ENCODE measurements at places on chromosomes 4 and X. TPM values are rescaled to one million over a fixed set of nuclear protein-coding genes. Genes with fewer than 3 reads are reported as not detected.

The BRCC3 gene
- 35.9 TPM for total RNA-seq

The NLGN4X gene
- total RNA-seq: not detected

The MID2 gene
- total RNA-seq: 7.1 TPM

The PPP4R3C gene
- total RNA-seq: not detected

The CTAG2 gene
- not detected for total RNA-seq

DNA sequence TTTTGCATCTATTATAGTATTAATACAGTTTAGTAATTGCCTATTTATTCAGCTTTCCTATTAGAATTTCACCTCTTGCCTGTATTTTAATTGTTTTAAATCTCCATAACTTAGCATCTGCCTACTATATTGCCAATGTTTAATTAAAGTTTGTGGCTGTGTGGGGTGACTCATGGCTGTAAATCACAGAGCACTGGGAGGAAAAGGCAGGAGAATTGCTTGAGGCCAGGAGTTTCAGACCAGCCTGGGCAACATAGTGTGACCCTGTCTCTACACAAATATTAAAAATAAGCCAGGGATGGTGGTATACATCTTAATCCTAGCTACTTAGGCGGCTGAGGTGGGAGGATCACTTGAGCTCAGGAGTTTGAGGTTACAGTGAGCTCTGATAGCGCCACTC lies 14.5 kb upstream of the CCSER1 start:
- DNase-seq: no peak

GRCh38 chr4:66606908-66607307 lies 936.6 kb upstream of the EPHA5 start:
- no peak for DNase-seq

DNA sequence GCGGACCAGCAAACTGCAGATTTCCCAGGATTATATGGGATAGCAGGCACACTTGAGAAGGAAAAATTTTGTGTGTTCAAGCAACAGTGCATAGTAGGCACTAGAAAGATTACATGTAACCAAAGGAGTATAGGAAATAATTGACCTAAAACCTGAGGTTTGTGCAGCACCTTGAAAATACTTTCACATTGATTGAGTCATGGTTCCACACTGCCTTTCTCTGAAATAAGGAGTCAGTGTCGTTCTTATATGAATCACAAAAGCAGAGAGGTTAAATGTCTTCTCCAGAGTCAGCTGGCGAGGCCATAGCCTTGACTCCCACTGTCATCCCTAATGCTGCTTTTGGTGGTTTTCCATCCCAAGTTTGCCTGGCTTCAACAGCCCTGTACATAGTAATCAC lies 138.9 kb downstream of the SOWAHB start:
- no peak for DNase-seq

- DNase-seq: peak; percentile 21
These were observed 45.9 kb downstream of the TEC start for GRCh38 chr4:48223633-48224295.

DNA sequence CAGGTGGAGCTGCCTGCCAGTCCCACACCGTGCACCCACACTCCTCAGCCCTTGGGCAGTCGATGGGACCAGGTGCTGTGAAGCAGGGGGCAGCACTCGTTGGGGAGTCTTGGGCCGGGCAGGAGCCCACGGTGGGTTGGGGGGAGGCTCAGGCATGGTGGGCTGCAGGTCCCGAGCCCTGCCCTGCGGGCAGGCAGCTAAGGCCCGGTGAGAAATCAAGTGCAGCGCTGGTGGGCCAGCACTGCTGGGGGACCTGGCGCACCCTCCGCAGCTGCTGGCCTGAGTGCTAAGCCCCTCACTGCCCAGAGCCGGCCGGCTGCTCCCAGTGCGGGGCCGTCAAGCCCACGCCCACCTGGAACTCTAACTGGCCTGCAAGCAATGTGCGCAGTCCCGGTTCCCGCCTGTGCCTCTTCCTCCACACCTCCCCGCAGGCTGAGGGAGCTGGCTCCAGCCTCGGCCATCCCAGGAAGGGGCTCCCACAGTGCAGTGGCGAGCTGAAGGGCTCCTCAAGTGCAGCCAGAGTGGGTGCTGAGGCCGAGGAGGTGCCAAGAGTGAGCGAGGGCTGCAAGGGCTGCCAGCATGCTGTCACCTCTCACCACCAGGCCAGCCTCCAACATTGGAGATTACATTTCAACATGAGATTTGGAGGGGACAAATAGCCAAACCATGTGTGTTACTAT lies 197.2 kb downstream of the NPNT start:
- DNase-seq: no peak

- DNase-seq: no peak
These were observed 15.4 kb upstream of the PRRG3 start for GRCh38 chrX:151679798-151680402.

DNA sequence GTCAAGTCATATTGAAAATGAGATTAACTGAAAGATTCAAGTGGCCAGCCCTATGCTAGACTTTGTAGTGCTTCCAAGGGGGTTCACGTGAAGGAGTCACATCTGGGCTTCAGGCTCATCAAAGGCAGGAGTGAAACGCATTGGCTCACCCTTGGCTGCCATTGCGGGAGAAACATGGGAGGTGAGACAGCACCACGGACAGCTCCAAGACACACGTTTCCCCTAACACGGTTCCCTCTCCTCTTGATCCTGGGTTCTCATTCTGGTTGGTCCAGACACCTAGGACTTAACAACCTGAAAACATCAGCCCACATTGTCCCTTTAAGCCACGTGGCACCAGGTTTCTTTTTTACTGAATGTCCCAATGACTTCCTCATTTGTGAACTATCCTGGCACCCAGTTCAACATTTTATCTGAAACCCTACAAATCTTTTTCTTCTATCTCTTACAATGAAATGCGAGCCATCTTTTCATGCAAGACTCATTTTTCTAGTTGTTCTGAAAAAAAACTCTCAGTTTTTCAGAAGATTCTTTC lies 279.0 kb upstream of the VCX3A start:
- DNase-seq: no peak

DNA sequence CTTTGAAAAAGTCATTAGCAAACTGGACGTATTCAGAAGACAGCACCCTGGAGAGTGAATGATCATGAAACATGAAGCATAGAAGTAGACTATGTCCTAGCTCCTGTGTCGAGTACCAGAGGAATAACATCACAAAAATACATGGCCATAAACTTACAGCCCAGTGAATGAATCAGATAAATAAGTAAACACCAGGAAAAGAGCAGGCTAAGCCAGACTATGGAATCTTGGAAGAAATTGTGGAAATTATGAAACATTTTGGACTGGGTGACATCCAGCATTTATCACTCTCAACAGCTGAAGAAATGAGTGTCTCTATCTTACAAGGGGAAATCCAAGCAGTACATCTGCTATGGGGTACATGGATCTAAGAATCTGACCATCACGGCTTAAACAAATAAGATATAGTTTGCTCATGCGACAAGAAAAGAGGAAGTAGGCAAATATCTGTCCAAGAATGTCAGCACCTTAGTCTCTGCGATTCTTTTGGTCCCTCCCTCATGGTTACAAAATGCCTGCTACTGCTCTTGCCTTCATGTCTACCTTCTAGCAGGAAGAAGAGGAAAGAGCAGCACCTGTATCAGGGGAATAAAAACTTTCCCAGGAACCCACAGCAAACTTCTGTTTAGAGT lies 481.5 kb downstream of the BCOR start:
- DNase-seq: no peak

DNA sequence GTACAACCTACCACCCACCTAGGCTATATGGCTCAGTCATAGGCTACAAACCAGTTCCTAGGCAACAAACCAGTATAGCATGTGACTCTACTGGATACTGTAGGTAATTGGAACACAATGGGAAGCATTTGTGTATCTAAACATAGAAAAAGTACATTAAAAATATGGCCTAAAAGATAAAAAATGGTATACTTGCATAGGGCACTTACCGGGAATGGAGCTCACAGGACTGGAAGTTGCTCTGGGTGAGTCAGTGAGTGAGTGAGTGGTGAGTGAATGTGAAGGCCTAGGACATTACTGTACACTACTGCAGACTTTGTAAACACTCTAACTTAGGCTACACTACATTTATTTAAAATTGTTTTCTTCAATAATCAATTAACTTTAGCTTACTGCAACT lies 139.2 kb upstream of the RBPJ start:
- no peak for DNase-seq

DNA sequence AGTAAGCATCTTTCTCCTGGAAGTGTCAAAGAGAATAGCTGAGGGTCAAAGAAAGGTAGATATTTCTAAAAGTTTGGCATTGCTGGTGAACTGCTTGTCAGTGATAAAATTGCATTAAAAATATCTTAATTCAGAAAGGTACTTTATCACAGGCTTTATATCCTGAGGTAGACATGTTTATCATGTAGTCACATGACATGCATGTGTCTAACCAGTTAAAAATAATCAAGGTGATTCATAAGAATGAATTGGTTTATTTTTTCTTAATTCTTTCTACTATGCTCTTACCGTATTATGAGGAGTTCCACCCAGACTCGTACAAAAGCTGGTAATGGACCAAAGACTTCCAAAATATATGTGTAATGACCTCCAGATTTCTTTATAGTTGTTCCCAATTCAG lies 6.1 kb downstream of the SLC7A11 start:
- no peak for DNase-seq

DNA sequence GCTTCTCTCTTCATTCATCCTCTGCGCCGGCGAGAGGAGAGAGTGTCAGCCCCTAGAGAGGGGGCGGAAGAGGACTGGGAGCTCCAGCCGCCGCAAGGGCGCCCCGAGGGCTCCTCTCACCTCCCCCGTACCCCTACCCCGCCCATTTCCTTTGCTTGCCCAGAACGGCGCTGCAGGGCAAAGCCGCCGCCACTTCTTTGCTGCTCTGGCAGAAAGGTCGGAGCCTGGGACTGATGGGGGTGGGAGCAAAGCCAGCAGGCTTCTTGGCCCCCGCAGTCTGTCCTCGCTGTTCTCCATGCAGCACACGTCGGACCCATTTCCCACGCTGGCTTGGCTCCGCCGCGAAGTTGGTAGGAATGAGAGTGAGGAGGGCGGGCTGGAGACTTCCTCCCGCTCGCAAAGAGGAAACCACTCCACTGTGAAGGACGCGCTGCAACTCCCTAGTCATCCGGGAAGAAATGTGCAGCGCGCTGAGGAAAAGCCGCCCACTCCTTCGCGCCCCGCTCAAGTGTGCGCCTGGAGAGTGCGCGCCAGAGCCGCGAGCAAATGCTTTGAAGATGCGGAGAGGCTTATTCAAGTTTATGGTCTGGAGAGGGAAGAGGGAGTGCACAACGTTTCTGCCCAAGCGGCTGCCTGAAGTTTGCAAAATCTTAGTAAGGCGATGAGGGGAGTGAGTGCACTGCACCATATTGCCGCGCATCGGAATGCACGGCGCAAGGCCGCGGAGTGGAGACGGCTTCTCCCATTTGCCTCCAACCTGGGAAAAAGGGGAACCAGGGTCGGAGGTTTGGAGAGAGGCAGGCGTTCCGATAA lies 2.8 kb upstream of the PCDH7 start:
- DNase-seq: peak; percentile 21

- DNase-seq: no peak
These were observed 109.5 kb upstream of the TEX13C start for GRCh38 chrX:125210146-125210545.

DNA sequence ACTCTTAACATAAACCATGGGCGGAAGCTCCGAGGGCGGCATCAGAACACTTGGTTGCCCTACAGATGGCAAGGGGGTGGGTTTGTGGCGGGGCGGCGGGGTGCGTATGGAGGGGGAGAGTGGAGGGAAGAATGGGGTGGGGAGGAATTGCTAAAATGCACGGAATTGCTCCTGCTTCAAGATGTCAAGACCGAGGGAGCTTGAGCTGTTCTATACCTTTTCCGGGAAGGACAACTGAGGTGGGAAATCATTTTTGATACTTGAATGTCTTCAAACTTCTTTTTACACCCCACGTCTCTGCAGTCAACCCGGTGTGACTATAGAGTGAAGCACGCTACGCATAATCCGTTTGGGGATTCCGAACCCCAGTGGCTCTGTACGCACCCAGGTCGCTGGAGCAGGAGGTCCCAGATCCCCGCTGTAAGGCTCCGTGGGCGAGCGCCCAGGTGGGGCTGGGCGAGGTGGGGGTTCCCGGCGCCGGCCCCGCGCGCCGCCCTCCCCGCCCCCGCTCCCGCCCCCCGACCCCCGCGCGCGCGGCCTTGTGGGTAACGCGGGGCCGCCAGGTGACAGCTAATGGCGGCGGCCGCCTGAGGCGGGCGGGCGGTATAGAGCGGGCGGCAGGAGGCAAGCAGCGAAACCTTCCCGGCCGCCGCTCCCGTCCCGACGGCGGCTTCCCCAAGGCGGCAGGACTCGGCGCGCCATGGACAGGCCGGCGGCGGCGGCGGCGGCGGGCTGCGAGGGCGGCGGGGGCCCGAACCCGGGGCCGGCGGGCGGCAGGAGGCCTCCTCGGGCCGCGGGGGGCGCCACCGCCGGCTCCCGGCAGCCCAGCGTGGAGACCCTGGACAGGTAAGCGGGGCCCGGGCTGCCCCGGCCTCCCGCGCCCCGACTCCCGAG lies at the start of gene MTMR1:
MTMR1 (plus strand) TSS at position 566 of the 894 bp plus-strand sequence; CDS start at position 701, 135 bp downstream.
- peak; percentile 49 for DNase-seq

- DNase-seq: peak; percentile 11
These were observed 10.2 kb upstream of the CRLF2 start for GRCh38 chrX:1222531-1223241.

- DNase-seq: no peak
These were observed 18.3 kb downstream of the KLF3 start for GRCh38 chr4:38682336-38682735.

DNA sequence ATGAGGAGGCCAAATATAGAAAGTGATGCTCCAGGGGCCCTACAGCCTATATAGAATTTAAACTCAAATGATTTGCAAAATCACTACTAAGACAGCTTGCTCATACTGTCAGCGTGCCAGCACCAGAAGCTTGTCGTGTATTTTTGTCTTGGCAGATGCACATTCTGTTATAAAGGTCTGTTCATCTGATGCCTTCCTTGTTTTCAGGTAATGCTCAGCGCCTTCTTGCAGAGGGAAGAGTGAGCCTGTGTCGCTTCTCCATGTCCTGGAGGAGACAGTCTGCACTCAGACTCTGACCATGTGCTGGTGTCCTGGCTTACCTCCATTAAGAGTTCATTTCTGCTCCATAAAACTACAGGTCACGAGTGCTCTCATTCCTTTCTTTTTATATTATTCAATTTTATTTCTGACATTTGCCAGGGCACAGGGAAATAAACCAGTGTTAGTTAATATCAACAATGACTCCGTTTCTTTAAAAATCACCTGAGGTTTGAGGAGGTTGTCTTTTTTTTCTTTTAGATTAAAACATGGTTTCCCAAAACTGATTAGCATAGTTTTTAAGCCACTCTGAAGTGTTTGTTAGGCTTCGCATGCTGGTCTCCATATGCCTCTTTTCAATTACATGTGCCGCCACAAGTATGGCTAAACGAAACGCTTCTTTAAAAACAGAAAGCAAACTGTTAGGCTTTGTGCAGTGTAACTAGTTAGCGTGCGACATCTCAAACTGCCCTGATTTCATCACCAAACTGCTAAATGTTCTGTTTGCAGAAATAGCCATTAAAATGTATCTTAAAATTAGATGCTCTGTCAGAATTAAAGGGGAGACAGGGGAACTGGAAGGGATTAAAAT lies 215.2 kb upstream of the GK2 start:
- DNase-seq: no peak

GRCh38 chr4:181006499-181007260 lies 1236.5 kb upstream of the TENM3 start:
- DNase-seq: no peak

GRCh38 chr4:151712777-151713176 lies 48.0 kb downstream of the GATB start:
- no peak for DNase-seq

Data from Calu3 (cell line).